DMS 273 treated with DMSO at 0.1 percent for 48 hours (cell line): ENCODE measurements at places on chromosomes 5 and 9.

GRCh38 chr9:130371196-130371966 lies 73.4 kb upstream of the ASS1 start:
- DNase-seq, result no peak

- DNase-seq, result no peak
These were observed 5.1 kb downstream of the ZNF462 start for GRCh38 chr9:106868087-106868486.

DNA sequence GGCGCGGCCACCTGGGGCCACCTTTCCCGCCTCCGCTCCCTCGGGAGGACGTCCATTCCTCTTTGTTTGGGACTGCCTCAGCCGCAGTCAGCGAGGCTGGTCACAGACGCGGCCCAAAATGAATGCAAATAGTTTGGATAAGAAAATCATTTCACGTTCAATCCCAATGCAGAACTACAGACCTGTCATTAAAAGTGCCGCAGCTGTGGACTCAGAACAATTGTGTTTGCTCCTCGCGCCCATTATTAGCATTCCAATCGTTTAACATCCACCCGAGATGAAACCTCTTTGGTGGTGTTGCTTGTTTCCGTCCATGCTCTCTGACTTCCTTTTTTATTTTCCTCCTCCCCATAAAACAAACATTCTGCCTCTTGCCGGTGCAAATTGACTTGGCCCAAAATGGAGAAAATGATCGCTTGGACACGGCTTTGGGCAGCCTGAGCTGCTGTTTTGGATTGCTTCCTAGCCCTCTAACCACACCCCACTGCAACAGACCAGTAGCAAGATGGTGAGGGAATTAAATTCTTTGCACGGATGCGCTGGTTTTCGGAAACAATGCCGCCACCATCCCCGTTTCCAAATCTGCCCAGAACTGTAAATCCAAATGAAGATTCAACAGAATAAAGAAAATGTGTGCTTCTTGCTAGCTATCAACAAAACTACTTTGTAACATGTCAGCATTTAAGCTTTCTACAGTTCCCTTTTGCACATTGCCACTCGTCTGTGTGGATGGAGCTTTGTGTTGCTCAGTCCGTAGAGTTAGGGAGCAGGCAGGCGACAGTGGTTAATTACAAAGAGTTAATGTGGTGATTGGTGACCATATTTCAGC lies 784 bp downstream of the NLN start:
- peak; percentile 29 for DNase-seq

DNA sequence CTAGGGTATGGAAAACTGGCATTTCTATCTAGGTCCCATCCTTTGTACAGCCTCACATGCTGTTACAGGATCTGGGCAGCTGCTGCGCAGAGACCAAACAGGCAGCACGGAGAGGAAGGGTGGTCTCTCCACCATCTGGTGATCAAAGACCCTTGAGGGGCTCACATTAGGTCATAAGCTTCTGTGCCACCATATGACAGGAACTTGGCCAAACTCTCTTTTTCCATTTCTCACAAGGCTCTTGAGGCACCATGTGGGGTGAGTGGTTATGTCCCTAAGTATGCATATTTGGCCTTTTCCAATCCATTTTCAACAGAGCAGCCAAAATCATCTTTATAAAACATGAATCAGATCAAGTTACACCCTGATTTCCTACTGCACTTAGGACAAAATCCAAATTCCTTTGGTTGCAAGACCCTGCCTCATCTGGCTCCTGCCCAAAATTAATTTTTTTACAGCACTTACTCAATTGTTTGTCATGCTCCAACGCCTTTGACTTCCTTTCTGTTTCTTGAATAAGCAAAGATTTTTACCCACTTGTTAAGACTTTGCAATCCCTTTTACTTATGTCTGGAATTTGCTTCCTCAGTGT lies 730.0 kb downstream of the MAT2B start:
- DNase-seq, result no peak

DNA sequence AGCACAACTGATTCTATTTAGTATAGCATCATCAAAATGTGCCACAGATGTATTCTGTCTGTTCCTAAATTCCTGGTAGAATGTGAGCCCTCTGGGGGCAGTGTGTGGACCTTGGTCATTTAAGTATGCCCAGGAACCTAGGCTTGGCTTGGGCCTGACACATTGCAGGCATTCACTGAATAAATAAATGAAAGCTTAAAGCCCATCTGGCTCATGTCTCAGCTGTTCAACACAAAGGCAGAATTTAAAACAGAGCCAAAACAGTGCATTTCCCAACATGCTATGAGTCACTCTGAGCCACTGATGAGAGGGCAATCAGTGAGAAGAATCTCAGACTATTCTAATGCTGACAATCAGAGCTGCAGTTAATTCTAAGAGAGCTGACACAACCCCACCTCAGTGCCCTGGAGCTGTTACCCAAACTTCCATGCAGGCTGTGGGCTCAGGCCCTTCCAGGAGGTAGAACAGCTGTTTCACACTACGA lies 8.1 kb downstream of the FAM193B start:
- peak; percentile 81 for DNase-seq

GRCh38 chr9:135818718-135819475 lies 88.4 kb downstream of the CAMSAP1 start:
- no peak for DNase-seq

DNA sequence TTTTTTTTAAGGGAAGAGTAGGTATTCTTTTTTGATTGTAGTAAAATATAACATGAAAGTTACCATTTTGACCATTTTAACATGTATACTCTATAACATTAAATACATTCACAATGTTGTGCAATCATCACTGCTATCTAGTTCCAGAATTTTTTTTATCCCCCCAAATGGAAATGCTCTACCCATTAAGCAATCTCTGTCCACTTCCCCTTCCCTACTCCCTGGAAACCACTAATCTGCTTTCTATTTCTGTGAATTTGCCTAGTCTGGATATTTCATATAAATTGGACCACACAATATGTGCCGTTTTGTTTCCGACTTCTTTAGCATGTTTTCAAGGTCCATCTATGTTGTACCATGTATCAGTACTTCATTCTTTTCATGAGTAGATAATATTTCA lies 429.5 kb downstream of the TLE1 start:
- DNase-seq, result no peak

DNA sequence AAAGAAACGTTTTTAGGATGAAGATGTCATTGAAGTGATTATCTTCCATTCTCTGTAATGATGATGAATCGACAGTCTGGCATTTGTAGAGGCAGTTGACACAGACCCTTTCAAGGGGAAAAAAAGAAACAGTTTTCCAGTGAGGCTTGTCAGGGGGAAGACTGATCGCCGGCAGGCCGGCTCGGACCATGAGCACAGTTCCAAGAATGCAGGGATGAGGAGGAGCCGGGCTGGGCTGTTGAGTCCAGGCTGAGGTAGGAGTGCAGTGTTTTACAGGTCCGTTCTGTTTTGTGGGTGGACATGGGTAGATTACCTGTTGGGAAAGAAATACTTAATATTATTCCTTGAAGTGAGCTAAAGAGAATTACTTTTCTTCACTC lies 194.6 kb downstream of the AOPEP start:
- DNase-seq, result no peak

- DNase-seq, result no peak
These were observed 3.8 kb downstream of the NUDCD2 start for GRCh38 chr5:163456029-163456589.

GRCh38 chr5:132530946-132531345 lies 12.4 kb downstream of the IL5 start:
- DNase-seq, result no peak

DNA sequence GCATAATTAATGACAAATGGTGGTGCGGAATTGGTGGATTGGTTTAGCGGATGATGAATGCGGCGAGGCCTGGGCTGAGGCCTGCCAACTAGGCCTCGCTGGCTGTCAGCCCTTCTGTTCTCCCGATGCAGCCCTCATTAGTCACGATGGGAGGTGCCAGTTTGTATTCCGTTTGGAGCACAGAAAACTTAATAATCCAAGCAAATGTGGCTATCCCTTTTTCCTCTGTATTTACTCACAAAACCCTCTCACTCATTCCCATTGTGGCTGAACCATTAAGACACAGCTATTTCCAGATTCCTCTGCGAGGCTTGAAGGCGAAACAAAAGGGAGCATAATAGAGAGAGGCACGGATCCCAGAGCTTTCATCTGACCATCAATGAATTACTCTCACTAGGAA lies 114.3 kb downstream of the MVB12B start:
- no peak for DNase-seq

- no peak for DNase-seq
These were observed 287.5 kb downstream of the ELAVL2 start for GRCh38 chr9:23538461-23539003.

- DNase-seq, result no peak
These were observed 1.0 kb downstream of the AGTPBP1 start for GRCh38 chr9:85740787-85741094.

GRCh38 chr5:41270423-41271251 lies 57.3 kb upstream of the C6 start:
- peak; percentile 12 for DNase-seq

DNA sequence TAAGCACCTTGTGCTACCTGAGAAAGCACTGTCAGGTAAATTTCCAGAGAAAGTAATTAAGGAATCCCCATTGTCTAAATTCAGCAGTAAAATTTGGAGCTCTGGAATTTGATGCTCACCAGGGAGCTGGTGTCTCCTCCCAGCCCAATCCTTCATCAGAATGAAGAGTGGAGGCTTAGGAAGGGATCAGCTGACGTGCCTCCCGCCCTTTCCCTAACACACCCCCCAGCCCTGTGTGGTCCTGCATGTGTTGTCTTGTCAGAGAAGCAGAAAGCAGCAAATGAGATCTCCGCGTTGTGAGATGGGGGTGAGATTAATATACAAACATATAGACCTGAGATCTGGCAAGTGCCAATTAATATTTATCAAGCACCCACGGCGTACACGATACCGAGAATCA lies 26.9 kb upstream of the BARHL1 start:
- DNase-seq, result no peak

- DNase-seq, result no peak
These were observed 99.9 kb downstream of the KLF4 start for GRCh38 chr9:107389617-107390071.

DNA sequence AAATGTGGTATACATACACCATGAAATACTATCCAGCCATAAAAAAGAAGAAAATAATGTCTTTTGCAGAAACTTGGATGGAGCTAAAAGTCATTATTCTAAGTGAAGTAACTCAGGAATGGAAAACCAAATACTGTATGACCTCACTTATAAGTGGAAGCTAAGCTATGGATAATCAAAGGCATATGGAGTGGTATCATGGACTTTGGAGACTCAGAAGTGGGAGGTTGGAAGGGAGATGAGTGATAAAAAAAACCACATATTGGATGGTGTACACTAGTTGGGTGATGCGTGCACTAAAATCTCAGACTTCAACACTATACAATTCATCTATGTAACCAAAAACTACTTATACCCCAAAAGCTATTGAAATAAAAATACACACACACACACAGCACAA lies 24.5 kb downstream of the ADAMTS12 start:
- no peak for DNase-seq

DNA sequence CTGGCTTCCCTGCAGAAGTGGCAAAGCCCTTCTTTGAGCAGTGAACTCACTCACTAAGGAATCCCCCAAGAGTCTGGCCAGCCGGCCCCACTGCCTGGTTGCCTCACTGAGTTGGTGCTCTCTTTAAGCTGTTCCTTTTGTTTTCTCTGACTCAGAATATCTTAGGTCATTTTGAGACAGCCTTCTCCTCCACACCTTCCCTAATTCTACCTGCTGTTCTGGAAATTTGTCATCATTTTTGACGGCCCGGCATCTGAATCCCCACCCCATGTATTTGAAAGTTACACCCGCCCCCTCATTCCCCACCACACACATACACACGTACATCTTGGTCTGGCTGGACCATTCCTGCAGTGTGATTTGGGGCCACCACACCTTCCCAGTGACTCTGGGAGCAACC lies 41.8 kb downstream of the FGF1 start:
- no peak for DNase-seq
